ENCODE measurements at places on chromosomes 1 and 21. TPM values are rescaled to one million over a fixed set of nuclear protein-coding genes. Genes with fewer than 3 reads are reported as not detected.

SIPA1L2 gene
- 120 TPM for total RNA-seq

OR2L2 gene
- not detected for total RNA-seq

KDM5B gene
- total RNA-seq = 10.8 TPM

CR1L gene
- not detected for total RNA-seq

AIM2 gene
- total RNA-seq = 0.51 TPM

SPATA17 gene
- 1.1 TPM for total RNA-seq

GJA5 gene
- total RNA-seq = 11.3 TPM

NCAM2 gene
- total RNA-seq = 5.4 TPM

KRTAP13-2 gene
- total RNA-seq = not detected

TMEM201 gene
- total RNA-seq = 17.4 TPM

DNA sequence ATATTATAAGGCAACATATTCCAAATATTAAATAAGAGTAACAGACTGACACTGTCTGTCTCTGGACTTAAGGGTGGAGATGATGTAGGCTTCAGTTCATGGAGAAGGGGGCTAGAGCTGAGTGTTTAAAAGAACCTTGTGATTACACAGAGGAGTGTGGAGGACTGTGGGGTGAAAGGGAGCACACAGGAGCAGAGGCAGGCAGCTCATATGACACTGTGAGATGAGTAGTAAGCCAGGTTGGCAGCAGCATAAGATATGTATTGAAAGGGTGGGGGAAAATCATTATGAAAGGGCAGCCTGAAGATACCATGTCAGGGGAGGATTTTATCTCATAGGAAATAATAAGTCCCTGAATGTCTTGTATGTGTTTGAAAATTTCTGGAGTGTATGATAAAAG, 104.5 kb downstream of the AK5 start:
- DNase-seq = no peak

DNA sequence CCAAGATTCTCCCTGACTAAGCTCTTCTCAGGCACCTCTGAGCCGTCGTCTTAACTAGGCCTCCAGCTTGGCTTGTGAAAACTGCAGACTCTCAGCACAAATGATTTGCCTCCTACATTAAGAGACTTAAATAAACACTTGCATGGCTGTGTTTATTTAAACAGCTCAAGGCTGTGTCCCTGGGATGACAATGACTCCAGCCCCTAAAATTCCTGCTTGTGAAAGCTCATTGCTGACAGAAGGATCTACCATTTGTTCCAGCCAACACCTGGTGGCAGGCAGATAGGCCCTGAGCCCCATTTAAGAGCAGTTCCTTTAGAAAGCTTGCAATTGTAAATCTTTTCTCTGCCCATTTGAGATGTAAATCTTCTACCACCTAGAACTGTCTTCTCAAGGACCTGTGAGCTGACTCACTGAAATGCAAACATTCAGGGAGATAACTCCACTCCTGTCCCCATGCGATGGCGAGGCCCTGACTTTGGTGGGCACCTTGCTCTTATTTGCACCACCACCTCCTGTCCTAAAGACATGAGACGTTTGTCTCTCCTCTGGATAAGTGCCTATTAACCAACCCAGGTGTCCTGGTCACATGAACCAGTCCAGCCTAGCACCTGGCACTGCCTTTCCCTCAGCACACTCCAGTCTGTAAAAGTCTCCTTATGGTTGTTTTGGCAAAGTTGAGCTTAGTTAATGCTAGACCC, 15.1 kb upstream of the PCP4 start:
- no peak for DNase-seq

DNA sequence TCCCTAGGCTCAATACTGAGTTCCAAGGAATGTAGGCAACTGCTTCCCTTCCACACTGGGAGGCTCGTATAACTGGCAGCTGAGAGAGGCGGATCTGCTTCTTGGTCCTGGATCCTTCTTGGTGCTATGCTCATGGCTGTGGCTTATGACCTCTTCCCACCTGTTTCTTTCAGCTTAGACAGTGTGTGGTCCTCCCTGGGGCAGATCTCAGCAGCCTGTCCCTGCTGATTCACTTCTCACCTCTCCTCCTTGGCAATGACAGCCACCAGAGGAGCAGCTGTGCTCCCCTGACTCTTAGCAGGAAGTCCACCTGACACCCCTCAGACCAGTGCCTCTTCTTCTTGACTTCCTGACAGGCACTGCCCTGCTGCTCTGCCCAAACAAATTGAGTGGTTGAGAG, 75.1 kb upstream of the PTGFRN start:
- no peak for DNase-seq

GRCh38 chr1:61170328-61171238, 88.2 kb downstream of the NFIA start:
- DNase-seq = no peak

DNA sequence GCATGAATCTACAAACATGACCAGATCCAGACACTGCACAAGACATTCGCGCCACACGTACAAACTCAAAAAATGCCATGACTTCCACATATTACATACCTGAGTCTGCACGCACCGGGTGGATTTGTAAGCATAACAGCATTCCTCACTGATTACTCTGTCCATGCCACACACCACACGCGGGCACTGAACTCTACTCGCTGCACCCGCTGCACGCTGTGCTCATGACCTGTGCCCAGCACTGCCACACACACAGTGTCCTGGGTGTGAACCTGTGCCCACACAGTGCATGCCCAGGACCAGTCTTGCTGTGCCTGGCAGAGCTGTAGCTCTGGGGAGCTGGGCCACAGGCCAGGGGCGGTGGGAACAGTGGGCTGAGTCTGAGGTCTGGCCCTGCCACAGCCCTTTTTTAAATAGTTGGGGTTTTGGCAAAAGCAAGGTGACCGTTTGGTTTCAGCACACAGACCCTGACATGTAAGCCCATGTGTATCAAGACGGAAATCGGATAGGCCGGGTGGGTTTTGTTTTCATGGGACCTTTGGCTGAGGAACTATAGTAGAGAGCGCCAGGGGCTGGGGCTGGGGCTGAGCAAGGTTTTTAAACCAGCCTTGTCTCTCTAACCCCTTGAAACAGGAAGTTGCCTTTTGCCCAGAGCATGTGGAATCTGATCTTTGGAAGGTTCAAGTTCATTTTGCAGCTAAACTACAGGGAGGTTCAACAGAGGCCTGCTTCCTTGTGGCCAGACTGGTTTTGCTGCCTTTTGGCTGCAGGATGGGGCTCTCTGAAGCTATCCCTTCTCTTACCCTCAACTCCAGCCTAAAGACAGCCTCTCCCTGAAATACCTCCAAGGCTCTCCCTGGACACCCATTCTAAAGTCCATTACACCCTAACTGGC, 12.3 kb upstream of the GOLT1A start:
- DNase-seq = no peak

GRCh38 chr21:33666153-33666552, 23.9 kb downstream of the ITSN1 start:
- no peak for DNase-seq

GRCh38 chr1:42845866-42846256, 552 bp upstream of the ZNF691 start:
- no peak for DNase-seq

GRCh38 chr1:115676498-115677181, 34.9 kb downstream of the VANGL1 start:
- DNase-seq = no peak

DNA sequence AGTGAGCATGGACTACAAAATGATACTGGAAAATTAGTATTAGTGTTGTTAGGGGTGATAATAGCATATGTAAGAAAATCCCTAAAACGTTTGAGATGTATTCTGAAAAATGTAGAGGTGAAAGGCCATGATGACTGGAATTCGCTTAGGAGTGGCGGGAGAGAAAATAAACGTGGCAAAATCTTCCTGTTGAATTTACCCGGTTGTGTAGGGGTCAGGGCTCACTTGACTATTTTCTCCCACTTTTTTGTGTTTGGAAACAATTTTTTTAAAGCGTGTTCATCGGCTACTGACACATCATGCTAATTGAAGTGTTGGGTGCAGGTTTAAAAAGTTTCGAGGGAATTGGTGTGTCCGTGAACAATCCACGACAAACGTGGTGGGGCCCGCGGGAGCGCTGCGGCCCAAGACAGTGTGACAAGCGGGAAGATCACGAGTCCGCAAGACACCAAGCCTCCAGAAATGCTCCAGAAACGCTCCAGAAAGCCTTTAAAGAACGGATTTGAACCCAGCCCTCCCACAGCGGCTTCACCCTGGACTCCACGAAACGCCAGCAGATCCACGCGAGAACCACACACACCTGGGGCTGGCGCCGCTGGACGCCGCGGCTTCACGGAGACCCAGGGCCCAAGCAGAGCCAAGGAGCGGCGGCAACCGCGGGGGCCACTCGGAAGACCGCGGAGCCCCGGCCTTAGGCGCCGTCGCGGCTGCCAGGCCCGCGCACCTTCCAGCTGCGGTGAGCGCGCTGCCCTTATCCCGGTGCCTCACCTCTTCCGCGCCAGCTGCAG, 573 bp downstream of the PSMG1 start:
- DNase-seq = peak; percentile 70

DNA sequence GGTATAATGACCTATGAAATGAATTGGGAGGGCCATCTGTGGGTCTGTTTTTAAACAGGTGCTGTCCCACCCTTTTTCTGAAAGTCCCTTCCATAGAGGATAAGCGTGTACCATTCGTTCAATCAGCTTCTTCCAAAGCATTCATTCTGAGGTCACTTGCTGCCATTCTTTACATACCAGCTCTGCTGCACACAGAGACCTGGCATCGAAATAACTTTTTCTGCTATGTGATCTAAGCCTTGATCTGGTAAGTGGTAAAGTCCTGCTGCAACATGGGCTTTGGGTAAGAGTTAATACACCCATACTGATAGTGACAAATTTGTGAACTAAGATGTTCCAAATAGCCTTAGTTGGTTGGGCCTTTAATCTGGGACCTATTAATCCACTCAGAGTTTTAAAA, 38.9 kb downstream of the DR1 start:
- no peak for DNase-seq

DNA sequence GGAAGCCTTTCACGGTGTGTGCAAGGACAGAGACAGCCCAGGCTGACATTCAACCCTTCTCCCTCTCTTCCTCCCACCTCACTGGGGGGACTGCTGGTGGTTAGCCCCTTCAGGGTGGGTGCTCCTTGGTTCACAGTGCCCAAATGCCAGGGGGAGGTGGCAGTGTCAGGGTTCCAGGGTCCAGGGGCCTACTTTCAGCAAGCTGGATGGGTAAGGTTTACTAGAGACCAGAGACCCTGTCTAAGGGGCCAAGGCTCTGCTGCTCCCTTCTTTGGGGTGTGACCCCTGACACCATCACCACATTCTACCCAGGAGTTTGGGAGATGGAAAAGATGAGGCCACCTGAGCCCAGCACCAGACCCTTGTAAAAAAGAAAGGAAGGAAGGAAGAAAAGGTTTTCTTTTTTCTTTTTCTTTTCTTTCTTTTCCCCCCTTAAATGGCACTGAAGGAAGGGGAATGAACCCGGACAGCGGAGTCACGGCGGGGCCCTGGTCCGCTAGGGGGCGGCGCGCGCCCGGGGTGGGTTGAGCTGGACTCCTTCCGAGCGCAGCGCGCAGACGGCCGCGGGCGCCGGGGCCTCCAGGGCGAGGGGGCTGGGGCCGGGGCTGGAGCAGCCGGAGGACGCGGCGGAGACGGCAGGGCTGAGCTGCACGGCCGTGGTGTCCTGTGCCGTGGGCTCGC, 18.8 kb downstream of the KNCN start:
- DNase-seq = peak; percentile 88

GRCh38 chr21:41447356-41447755, 21.3 kb downstream of the MX1 start:
- DNase-seq = no peak

- no peak for DNase-seq
Observed at GRCh38 chr1:248805876-248806275, 19.8 kb downstream of the SH3BP5L start.

- no peak for DNase-seq
Observed at GRCh38 chr1:167584581-167584980, 31.0 kb upstream of the CREG1 start.

- DNase-seq = no peak
Observed at GRCh38 chr1:39317910-39318633, 113.6 kb downstream of the MACF1 start.

- no peak for DNase-seq
Observed at GRCh38 chr21:37172646-37173045, 94.5 kb downstream of the VPS26C start.

GRCh38 chr1:18290740-18291412, 183.3 kb downstream of the IGSF21 start:
- DNase-seq = no peak

- no peak for DNase-seq
Observed at GRCh38 chr1:5945445-5945844, 46.8 kb downstream of the NPHP4 start.

DNA sequence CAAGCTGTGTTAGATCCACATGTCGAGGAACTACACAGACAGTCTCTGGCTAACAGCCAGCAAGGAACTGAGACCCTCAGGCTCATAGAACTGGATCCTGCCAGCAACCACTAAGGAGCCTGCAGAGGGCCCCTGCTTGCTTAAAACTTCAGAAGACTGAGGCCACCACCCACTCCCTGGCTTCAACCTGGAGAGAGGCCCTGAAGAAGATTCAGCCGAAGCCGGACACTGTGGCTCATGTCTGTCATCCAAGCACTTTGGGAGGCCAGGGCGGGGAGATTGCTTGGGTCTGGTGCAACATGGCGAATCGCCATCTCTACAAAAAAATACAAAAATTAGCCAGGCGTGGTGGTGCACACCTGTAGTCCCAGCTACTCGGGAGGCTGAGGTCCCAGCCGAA, 92.6 kb upstream of the TMPRSS2 start:
- no peak for DNase-seq

DNA sequence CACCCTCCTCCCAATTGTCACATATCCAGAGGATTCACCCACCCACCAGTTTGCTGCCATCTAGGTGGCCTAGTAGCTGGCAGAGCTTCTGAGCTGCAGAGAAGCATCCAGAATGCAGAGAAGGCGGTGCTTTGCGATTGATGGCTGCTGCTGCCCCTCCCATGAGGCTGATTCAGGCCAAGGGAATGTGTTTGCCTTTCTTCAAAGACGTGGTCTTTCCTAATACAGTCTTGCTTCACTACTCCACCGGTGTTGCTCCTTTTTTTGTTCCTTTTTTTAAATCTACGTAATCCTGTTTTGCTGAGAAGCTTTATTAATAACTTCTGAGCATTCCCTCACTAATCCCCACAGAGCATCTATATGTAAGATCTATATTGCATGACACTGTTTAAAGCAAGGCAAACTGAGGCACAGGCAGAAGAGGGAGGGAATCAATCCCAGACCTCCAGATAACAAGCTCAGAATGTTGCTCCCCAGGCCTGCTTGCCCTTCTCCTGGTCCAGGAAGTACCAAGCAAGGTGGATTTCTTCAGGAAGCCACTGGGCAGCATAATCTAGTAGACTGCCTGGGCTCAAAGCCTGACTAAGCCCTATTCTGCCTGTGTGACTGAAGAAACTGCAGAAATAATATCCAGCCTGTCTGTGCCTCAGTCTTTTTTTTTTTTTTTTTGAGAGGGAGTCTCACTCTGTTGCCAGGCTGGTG, 275.5 kb upstream of the FMN2 start:
- no peak for DNase-seq
